Caki2 (cell line): ENCODE measurements at places on chromosomes 4 and X.

- no peak for DNase-seq
Observed at GRCh38 chrX:80223982-80224579, 196.2 kb upstream of the TENT5D start.

GRCh38 chr4:107187091-107187490 is 151.0 kb upstream of the DKK2 start:
- no peak for DNase-seq

- no peak for DNase-seq
Observed at GRCh38 chr4:102343964-102344519, 1.2 kb downstream of the SLC39A8 start.

GRCh38 chrX:12617241-12617640 is 174.0 kb upstream of the PRPS2 start:
- DNase-seq: no peak

- no peak for DNase-seq
Observed at GRCh38 chr4:13659341-13660070, 32.0 kb upstream of the BOD1L1 start.

DNA sequence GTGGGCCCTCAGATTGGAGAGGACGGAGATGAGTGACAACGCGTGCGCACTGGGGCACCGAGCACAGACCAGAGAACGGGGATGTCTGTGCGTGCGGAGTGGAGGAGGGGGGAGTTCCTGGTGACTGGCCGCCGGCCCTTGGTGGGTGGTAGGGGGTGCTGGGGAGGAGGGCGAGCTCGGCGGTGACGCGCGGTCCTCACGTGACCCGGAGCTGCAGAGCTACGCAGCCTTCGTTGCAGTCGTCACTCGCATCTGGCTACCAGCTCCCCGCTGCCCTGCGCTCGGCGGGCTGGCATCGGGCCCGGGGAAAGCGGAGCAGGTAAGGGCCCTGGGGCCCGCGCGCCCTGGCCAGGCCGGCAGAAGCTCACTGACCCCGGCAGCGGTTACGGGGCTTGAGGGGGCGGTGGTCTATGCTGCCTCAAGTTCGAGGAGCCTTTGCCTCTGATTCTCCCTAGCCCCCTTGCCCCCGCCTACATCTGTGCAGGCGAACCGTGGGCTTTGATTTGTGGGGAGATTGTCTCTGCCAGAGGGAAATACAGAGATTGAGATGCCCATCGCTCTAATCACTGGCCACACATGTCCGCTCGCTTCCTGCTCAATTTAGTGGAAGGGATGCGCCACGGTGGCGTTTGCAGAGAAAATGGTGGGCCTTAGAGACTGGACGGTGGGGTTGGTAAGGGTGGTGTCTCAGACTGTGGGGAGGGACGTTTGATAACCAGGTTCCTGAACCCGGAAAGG is at the start of gene ARMCX4:
TSS of gene ARMCX4 (plus strand) at position 245 of the 738 bp plus-strand sequence. CDS start 3,134 bp downstream, outside the sequence.
- no peak for DNase-seq

GRCh38 chrX:17829566-17829965 is 31.5 kb downstream of the RAI2 start:
- no peak for DNase-seq

DNA sequence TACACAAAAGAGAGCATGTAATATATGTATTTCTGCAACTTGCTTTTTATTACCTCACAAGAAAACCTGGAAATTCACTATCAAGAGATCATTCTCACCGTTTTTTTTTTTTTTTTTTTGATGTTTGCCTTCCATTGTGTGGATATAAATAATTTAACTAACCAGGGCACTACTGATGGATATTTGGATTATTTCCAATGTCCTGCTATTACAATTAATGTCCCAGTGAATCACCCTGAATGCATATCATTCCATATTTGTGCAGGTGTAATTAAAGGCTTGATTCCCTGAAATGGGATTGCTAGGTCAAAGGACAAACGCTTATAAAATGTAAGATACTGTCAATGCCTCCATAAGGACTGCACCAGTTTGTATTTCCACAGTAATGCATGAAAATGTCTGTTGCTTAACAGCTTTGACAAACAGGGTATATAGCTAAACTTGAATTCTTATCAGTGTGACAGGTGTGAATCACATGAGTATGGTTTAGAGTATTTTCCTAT is 87.8 kb downstream of the NCAPG start:
- no peak for DNase-seq

- no peak for DNase-seq
Observed at GRCh38 chrX:19825271-19825670, 62.1 kb downstream of the SH3KBP1 start.

DNA sequence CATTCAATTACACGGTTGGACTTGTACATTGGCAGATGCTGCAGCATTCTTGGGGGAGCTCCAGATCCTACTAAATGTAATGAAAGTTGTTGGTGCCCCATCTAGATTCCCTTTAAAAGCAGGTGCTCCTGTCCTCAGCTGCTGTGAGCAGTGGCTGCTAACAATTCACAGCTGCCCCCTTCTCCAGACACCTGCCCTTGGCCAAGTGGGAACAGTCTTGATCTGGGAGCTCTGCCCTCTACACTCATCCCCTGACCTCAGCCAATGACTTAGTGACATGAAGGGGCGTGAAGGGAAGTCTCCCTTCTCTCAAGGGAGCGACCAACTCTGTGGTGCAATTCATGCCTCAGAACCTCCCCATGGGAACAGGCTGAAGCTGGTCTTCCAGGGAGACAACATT is 125.7 kb downstream of the EIF4E start:
- DNase-seq: no peak

DNA sequence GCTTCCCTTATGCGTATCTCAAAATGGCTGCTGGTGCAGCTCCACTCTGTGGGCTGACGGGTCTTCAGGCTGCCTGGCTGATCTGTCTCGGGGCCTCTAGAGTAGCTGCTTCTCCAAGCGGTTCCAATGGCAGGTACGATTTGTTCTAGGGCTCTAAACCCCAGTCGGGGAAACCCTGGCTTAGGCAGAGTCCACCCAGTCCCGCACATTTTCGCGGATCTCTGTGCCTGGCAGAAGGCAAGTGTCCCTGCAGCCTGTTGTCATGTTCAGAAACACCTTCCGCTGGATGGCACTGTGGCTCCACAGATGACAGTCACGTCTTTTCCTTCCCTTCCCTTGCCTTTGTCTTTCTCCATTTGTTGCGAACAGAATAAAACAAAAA is 54.4 kb downstream of the NBDY start:
- no peak for DNase-seq

GRCh38 chr4:48270951-48271473 is 1.4 kb upstream of the TEC start:
- no peak for DNase-seq

DNA sequence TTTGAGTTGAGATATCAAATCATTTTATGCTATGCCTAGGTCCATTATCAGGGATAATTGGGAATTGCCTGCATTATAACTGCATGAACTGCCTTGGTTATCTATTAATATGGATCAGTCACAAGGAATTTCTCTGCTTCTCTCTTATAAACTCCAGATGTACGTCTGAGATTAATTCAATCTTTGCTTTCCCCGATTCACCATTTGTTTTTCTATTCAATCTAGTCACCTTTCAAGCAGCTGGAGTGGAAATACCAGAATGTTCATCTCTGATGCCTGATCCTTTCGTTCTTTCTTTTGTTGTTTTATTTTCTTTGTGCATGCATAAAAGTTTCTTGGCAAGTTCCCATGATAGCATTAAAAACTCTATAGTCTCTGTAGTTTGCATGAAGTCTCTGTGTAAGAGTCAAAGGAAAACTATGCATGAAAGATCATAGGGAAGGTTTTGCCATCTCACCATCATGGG is 22.6 kb downstream of the SYNPO2 start:
- DNase-seq: no peak

DNA sequence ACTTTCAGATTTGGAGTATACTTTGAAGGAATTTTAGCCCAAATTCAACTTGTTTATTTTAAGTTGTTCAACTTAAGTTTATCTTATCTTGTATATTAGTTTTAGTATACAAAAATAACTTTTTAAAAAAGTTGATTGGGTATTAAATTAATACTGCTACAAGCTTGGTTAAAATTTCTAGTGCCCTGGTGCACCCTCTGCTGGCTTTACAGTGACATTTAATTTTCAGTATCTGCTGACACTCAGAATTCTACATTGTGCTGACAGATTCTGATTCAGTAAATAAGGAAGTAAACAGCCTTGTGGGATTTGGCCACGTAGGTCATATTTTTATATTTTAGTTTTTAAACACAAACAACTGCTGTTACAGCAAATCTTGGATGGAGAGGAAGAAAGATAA is 2.9 kb downstream of the EDA start:
- DNase-seq: peak; percentile 1

DNA sequence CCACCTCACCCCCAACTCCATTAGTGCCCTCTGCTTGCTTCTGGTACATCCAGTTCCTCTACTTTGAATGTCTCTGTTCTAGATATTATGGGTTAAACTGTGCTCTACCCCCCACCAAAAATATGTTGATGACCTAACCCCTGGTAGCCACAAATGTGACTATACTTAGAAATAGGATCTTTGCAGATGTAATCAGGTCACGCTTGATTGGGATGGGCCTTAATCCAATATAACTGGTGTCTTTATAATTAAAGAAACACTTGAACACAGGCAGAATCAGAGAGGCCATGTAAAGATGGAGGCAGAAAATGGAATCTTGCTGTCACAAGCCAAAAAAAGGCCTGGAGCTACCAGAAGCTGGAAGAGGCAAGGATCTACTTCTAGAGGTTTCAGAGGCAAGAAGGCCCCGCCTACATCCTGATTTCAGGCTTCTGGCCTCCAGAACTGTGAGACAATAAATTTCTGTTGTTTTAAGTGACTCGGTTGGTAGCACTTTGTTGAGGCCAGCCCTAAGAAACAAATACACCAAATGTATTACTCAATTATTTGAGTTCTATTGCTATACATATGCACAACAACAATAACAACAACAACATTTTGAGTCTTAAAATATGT is 220.0 kb downstream of the PPP3CA start:
- DNase-seq: no peak

GRCh38 chr4:70564033-70564432 is 28.0 kb upstream of the AMBN start:
- peak; percentile 5 for DNase-seq

DNA sequence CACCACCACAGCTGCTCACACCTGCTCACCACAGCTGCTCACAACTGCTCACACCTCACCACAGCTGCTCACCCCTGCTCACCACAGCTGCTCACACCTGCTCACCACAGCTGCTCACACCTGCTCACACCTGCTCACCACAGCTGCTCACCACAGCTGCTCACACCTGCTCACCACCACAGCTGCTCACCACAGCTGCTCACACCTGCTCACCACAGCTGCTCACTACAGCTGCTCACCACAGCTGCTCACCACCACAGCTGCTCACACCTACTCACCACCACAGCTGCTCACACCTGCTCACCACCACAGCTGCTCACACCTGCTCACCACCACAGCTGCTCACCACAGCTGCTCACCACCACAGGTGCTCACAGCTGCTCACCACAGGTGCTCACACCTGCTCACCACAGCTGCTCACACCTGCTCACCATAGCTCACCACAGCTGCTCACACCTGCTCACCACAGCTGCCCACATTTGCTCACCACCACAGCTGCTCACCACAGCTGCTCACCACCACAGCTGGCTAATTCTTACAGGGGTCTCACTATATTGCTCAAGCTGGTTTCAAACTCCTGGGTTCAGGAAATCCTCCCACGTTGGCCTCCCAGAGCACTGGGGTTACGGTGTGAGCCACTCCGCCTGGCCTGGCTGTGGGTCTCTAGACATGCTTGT is 30.4 kb upstream of the CPLX1 start:
- no peak for DNase-seq

- no peak for DNase-seq
Observed at GRCh38 chrX:1601051-1601767, 9.8 kb downstream of the AKAP17A start.

GRCh38 chrX:110142096-110142495 is 139.2 kb downstream of the TMEM164 start:
- no peak for DNase-seq

DNA sequence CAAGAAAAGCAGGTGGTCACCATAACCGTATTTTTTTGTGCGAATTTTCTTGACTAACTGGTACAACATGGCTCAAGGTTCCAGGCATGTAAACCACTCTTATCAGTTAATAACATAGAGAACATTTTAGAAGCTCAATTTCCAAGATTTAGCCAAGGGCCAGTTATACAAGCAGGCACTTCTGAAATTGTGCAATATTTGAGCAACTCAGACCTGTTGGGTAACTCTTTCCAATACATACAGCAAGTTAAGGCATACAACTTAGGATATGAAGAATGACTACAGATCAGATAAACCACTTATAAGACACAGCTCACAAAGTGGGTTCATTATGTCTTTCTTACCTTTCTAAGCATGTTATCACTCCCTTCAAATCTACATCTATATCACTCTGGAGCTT is 43.9 kb downstream of the ZNF280C start:
- no peak for DNase-seq

GRCh38 chr4:184573701-184574100 is 75.5 kb downstream of the CASP3 start:
- DNase-seq: no peak
